Putamen (tissue), 1 donor: ENCODE measurements at places on chromosomes 11 and 22.

GRCh38 chr11:34565417-34566207 is 52.0 kb upstream of the ELF5 start:
- DNase-seq, result no peak

DNA sequence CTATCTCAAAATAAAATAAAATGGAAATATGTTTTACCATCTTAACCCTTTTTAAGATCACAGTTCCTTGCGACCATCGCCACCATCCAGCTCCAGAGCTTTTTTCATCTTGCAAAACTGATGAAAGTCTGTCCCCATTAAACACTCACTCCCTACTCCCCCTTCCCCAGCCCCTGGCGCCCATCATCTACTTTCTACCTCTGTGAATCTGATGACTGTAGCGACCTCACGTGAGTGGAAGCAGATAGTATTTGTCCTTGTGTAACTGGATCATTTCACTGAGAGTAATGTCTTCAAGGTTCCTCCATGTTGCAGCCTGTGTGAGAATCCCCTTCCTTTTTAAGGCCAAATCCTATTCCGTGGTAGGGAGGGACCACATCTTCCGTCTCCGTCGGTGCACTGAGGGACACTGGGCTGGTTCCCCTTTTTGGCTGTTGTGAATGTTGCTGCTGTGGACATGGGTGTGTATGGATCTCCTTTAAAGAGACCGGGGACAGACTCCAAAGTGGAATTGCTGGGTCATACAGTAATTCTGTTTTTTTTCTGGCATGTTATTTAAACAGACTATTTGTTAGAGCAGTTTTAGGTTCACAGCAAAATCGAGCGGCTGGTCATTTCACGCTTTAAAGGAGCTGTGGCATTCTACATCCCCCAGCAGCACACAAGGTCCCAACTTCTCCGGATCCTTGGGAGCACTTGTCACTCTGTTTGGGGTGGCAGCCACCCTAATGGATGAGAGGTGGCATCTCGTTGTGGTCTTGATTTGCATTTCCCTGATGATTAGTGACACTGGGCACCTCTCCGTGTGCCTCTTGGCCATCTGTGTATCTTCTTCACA is 120.0 kb downstream of the KCNQ1 start:
- DNase-seq, result no peak

DNA sequence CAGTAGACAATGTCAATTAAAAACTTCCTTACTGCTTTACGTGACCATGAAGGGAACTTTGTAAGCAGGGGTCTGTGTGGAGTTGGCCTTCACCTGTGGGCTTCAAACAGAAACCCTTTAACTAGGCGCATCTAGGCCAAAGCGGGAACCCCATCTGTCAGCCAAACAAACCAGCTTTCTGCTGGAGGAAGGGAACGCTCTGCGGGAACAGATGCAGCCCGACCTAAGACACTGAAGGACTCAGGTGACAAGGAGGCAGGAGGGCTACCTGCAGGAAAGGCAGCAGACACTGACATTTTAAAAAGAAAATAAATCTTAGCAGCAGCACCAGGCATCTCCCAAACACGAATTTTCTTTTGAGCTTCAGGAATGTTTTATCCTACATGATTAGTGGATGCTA is 78.4 kb downstream of the CADM1 start:
- no peak for DNase-seq

DNA sequence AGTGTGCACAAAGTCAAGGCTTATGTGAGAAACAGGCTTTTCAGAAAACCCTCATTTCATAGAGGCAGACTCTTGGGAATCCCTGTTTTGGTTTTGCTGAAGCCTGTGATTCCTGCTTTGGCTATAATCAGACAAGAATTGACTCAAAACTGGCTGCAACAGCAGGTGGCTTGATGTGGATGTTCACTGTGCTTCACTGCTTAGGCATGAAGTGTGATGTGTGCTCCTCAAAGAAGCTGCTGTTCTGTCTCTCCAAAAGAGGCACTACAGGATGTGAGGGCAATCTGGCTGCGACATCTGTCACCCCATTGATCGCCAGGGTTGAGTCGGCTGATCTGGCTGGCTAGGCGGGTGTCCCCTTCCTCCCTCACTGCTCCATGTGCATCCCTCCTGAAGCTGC is 103.5 kb downstream of the C11orf58 start:
- DNase-seq, result no peak

GRCh38 chr11:65524014-65524740 is 706 bp upstream of the SCYL1 start:
- DNase-seq, result no peak

GRCh38 chr11:28227460-28227859 is 119.3 kb downstream of the METTL15 start:
- DNase-seq, result no peak

GRCh38 chr11:115504276-115505158 is at the start of gene CADM1:
Gene CADM1, minus strand, starts transcription at chr11:115504415.
- peak; percentile 98 for DNase-seq

GRCh38 chr11:134536219-134536618 is 124.2 kb upstream of the B3GAT1 start:
- no peak for DNase-seq

GRCh38 chr11:72072348-72072747 is 8.0 kb downstream of the NUMA1 start:
- no peak for DNase-seq
